Caudate nucleus (tissue), 63 donors: ENCODE measurements at places on chromosomes 5 and 9.

DNA sequence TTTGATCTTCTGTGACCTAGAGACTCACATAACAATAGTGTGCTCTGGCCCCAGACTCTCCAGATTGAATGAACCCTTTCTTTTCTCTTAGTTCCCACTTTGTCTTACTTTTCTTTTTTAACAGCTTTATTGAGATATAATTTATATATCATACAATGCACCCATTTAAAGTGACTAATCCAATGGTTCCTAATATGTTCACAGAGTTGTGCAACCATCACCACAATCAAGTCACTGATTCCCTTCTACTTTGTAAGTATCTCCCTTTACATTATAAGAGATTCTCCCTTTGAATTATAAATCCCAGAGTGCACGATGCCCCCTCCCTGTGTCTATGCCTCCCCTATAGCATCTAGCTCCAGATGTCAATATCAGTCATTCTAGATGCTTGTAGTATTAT is 172.4 kb downstream of the HINT1 start:
- no peak for DNase-seq

DNA sequence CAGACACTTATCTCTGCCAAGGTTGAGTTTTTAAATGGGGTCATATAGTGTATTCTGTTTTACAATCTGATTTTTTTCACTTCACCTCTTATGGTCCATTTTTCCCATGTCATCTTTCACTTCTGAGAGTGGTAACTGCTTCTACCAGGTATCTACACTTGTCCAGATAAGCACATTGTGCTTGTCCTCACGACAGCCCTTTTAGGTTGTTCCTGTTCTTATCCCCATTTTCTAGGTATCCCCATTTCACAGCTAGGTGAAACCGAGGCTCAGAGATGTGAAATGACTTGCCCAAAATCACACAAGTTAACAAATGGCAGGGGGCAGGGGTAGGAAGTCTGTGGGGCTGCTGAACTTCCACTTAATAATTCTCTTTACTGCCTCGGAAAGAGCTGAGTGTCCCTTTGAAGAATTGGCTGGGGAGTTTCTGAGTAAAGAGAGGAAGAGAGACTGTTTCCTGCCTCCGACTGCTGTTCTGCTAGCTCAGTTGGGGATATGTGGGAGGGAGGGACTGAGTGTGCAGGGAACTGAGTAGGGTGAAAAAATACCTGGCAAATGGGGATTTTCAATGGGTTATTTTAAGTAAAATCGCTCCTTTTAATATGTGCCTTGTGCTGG is 255.4 kb downstream of the GRIA1 start:
- DNase-seq: no peak

- DNase-seq: no peak
Measured at GRCh38 chr5:41716382-41716781, 153.8 kb downstream of the OXCT1 start.

GRCh38 chr9:26331223-26331622 is 561.4 kb downstream of the CAAP1 start:
- no peak for DNase-seq

- no peak for DNase-seq
Measured at GRCh38 chr5:116799401-116799800, 224.8 kb upstream of the SEMA6A start.

DNA sequence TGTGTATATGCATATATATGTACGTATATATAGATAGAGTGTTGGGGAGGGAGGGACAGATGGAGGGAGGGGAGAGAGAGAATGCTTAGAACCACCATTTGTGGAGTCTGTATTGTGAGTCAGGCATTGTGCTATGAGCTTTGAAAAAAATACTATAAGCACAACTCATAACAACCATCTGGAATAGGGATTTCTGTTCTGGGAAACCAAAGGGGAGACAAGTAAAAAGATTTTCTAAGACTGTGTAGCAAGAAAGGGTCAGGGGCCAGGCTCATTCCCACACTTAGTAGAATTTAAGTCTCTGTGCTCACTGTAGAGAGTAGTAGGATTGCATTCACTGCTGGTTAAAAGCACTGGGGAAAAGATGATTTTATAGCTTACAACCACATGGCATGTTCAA is 202.3 kb upstream of the SGCD start:
- no peak for DNase-seq

DNA sequence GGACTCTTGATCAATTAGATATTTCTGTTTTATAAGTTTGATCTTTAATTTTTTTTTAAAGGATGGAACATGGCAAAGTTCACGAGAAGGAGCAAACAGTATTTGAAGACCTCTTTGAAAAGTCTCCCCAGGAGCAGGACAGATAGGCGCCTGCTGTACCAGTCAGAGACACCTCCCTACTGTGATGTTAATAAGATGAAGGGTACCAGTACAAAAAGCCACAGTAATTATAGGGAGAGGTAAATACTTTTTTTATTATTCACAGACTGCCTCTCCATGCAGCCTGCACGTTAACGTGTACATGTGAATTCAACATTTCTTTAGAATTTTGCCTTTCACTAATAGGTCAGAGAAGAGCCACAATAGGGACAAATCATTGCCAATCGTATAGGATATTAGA is 146.5 kb upstream of the CDH6 start:
- no peak for DNase-seq

DNA sequence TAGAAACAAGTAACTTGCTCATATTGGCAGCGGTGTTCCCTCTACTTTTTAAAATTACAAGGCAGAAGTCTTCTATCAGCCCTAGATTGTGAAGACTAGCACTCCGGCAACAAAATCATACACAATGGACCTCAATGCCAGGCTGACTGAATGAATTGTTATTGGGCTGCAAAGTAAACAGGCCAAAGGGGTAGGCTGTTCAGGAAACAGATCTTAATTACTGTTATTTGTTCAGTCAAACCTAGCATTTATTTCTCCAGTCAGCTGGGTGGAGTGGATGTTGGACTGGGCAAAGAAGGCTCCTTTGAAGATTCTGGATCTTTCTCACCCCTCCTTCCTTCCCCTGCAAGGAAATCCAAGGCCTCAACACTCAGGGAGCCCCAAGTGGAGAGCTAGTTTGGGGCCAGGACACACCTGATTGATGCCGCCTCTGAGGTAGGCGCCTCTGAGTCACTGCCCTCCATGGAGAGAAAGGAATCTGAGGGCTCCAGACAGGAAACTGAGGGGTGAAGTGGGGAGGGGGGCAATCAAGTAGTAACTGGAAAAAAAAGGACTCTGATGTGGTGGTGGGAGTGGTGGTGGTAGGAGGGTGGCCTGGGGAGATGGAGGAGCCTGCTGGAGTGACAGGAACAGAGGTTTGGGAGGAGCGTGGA is 35.5 kb downstream of the SERINC5 start:
- DNase-seq: no peak

GRCh38 chr5:1099926-1100663 is 11.8 kb downstream of the SLC12A7 start:
- no peak for DNase-seq

DNA sequence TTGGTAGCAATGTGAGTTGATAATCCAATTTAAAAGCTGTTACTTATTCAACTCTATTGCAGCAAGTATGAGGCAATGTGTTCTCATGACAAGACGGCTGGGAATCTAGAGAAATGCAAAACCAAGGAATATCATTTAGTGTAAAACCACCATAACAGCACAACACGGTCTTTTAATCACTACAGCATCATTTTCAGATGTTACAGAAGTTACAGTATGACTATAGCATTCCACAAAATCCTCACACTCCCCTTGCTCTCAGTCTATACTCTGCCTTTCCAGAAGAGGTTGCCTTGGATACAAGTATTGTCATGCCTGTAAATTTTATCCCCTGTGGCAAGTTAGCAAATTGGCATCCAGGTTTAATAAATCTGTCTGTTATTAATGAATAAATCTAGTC is 28.6 kb upstream of the TAS2R1 start:
- DNase-seq: no peak

DNA sequence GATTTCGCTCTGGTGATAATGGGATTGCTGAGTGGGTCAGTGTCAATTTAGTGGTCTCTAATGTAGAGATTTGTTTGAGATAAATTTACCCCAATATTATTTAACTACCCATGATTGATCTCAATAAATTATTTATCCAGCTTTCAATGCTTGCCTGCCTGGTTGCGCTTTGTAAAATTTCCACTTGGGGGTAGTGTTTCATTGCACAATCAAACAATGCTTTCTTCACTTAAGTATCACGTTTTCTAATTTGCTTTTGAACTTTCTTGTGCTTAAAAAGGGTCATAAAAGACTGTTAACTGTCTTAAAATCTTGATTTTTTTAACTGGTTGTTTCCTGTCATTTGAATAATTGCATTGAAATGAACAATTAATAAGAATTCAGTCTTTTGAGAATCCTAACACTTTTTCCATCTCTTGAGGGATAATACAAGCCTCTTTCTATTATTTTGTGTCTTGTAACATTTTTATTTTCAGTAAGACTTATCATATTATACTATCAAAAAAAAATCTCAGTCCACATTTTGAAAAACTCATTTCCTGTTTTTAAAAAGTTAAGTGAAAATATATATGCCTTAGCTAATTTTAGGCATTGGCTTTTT is 18.7 kb downstream of the HSD17B4 start:
- DNase-seq: no peak

DNA sequence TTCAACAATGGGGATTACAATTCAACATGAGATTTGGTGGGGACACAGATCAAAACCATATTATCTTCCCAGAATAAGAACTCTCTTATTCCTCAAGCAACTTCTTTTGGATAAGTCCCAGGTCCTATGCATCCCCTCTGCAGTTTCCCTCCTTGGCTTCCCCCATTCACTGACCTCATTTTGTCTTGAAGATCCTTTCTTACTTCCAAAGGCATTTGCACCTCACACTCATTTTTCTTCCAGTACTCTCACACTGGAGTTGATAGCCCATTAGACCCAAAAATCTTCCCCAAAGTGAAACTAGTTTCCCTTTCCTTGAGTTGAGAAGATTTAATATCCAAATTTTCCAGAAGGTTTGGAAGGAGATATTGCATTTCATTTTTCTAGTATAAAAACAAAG is 178.0 kb upstream of the DAPK1 start:
- DNase-seq: no peak

- DNase-seq: no peak
Measured at GRCh38 chr5:78971998-78972397, 13.1 kb downstream of the ARSB start.

DNA sequence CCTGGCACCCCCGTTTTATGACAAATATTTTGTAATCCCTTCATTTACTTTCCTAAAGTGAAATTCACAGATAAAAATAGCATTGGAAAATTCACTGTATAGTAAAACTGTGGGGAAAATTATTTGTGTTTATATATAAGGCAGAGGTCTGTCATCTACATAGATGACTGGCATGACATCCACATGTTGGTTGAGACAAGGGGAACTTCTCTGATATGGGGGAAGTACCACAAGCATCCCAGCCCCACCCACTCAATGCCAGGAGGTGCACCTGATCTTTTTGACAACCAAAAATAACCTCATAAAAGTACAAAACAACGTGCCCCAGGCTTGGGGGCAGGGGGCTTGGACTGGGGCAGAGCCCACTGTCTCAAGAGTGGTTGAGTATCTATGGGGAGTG is 6.3 kb upstream of the TDRD7 start:
- no peak for DNase-seq

DNA sequence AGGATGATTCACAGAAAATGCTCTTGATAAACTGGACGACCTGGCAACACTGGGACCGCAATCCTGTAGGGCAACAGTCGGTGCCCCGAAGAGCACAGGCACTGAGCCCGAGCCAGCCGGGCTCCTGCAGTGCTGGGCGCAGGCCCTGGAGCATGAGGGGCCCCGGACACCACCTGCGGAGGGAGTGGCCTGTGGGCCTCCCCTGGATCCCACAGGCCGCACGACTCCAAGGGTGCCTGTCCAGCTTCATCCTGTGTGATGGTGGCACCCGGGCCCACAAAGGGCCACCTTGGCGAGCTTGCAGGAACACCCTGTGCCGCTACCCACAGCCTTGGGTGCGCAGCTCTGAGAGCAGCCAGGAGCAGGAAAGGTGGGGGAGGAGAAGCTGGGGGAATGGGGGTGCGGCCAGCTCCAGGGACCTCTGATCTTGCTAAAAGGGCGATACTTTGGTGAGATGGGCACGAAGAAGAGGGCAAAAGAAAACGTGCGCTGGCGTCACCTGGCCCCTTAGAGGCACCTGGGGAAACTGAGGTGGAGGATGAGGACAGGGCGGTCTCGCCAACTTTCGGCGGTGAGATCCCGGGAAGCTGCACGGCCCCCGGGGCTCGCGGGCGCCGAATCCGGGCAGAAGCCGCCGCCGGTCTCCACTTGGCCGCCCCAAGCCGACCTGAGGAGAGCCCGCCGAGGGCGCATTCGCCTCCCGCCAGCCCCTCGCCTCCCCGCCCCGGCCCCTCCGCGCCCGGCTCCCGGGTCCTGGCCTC is 722 bp downstream of the TBC1D9B start:
- DNase-seq: no peak

- no peak for DNase-seq
Measured at GRCh38 chr9:130236436-130236985, 29.0 kb upstream of the HMCN2 start.

GRCh38 chr9:93949694-93950449 is 5.3 kb downstream of the BARX1 start:
- DNase-seq: no peak

DNA sequence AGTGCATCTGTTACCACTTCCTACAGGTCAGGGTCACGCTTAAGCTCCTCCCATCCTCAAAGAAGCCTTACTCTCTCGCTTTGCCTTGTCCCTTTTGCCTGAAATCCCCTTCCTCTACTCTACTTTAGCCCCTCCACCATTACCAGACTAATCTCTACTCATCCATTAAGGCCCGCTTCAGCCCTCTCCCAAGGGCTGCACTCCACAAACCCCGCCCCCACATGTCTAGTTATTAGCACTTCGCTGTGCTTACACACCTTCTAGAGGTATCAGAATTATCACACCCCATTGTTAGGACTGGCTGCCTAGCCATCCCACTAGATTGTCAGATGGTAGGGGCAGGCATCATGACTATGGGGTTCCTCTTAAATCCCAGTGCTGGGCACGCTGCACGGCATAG is 565.7 kb upstream of the WWC1 start:
- DNase-seq: no peak

- DNase-seq: no peak
Measured at GRCh38 chr9:132387133-132387532, 19.5 kb downstream of the TTF1 start.

DNA sequence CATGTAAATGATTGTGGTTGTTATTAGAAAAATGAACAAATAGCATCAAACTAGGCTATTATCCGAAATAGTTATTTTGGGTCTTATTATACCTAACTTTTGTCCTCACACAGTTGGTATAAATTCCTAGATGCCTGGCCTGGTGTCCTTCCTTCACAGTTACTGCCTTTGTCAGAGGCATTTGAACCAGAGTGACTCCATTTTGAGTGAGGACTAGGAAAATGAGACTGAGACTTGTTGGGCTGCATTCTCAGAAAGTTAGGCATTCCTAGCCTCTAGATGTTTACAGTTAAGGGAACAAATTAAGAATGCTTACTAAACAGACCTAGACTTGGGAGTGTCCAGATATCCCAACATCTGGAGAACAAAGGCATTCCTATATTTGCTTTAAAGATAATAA is 283.5 kb upstream of the C9orf72 start:
- no peak for DNase-seq
